Left renal pelvis (tissue), 4 donors: ENCODE measurements at places on chromosomes 5 and 9. TPM values are rescaled to one million over a fixed set of nuclear protein-coding genes. Genes with fewer than 3 reads are reported as not detected.

NME5 gene
- polyA plus RNA-seq: 26.7 TPM

SMIM33 gene
- not detected for polyA plus RNA-seq

ANKS6 gene
- 22.6 TPM for polyA plus RNA-seq

GRCh38 chr5:3598769-3599211 is 3.2 kb downstream of the IRX1 start:
- DNase-seq: no peak

LPAR1 gene
- 38.9 TPM for polyA plus RNA-seq

- DNase-seq: no peak
These were observed 391.6 kb upstream of the CHD1 start for GRCh38 chr5:99320436-99320835.

- DNase-seq: no peak
These were observed 48.8 kb downstream of the HSD17B3 start for GRCh38 chr9:96253059-96253696.

TYRP1 gene
- 0.92 TPM for polyA plus RNA-seq

DNA sequence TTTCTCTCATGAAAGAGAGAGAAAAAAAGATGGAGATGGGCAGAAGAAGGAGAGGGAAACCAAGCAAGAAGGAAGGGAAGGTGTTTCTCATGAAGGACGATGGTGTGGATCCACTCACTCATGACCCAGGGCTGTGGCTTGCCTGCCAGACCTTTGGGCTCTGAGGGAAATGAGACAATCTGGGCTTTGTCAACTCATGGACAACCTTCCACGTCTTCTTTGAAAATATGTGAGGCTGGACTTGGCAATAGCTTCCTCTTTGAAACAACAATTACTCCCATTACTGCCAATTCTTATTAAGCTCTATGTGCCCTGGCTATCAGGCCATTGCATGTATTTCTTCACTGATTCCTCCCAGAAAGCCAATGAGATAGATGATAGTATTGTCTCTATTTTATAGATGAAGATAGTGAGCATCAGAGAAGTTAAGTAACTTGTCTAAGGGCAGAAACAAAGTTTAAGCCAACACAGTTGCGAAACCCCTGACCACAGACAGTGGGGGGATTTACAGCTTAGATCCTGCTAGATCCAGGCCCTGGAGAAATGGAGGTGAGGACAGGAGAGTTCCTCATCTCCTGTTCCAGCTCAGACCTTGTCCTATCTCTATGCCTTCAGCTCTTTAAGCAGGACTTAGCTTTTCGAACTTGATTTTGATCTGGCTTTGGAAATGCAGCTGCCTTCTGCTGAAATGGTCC is 132.4 kb downstream of the GCNT1 start:
- DNase-seq: no peak

JADE2 gene
- polyA plus RNA-seq: 12.8 TPM

PCDHB4 gene
- polyA plus RNA-seq: 5.8 TPM

DNA sequence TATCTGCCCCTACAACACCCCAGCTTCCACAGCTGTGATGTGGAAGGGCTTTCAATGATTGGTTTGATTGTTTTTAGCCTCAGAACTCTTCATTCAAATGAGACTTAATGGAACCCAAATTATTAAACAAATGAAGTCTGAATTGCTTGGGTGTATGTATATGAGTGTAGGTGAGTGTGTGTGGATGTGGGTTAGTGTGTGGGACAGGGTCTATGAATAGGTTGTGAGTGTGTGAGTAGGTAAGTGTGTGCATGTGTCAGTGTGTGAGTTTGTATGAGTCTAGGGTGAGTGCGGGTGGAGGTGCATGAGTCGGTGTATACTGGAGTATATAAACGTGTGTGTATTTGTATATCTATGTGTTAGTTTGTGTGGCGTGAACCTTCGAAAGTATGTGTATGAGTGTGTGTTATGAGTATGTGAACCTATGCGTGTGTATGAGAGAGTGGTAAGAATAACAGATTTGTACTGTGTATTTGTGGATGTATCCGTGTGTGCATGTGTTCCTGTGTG is 26.9 kb downstream of the COL15A1 start:
- no peak for DNase-seq
